Caco-2 (cell line): ENCODE measurements at places on chromosomes 16 and 17. TPM values are rescaled to one million over a fixed set of nuclear protein-coding genes. Genes with fewer than 3 reads are reported as not detected.

- peak; percentile 24 for DNase-seq
These were observed 39.7 kb downstream of the ARHGAP17 start for GRCh38 chr16:24975428-24975889.

- no peak for DNase-seq
These were observed 10.0 kb upstream of the RIPOR1 start for GRCh38 chr16:67518676-67519075.

DNA sequence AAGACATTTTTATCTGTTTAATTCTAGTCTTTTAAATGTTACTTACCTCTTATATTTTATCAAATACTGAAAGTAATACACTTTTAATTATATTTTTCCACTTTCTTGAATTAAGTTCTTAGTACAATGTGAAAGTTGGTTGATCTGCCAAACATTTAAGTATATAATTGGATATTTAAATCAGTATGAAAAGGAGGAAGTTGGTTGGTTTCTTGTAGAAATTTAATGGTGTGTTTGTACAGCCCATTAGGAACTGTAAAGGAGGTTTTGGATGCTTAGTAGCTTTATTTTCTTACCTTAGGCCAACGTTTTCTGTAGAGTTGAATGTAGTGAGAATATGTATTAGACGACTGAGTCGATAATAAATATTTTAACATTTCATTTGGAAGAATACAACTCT is 5.4 kb downstream of the NFATC3 start:
- no peak for DNase-seq

DNA sequence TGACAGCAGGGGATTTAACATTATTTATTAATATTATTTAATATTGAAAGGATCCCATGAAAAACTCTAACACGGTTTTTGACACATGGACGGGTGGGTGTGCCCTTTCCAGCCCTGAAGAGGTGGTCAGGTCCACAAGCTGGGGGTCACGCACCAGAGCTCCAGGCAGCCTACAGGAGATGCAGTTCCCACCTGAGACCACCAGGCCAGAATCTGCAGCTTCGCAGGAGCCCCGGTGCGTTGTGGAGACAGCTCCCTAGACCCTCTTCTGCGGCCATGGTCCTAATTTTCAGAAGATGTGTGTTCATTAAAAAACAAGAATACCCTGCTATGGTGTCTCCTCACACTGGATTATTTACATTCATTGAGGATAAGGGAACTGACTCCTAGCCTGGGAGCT is 331.1 kb downstream of the C16orf95 start:
- DNase-seq, result no peak

DNA sequence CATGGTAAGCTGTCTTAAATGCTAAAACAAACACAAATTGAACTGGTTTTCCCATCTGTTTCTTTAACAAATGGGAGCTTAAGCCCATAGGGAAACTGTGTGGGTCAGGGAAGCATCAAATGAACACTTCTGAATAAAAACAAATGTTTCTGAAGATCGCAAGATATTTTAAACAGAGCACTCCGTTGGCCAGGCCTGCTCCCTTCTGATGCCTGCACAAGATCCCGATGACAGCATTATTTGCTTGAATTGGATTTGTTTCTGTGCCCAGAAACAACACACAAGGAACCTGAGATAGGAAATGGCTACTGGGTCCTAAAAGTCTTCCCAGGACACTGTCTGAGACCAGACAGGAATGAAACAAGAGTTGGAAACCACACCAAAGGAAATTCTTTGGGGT is 425.8 kb upstream of the ZFHX3 start:
- no peak for DNase-seq

CACNB1 gene
- total RNA-seq, result 6.1 and 7.0 TPM in 2 replicates

HOXB5 gene
- total RNA-seq, result not detected in 2 replicates
